IPS DF 6.9 (cell line): ENCODE measurements at places on chromosomes 5 and 9.

DNA sequence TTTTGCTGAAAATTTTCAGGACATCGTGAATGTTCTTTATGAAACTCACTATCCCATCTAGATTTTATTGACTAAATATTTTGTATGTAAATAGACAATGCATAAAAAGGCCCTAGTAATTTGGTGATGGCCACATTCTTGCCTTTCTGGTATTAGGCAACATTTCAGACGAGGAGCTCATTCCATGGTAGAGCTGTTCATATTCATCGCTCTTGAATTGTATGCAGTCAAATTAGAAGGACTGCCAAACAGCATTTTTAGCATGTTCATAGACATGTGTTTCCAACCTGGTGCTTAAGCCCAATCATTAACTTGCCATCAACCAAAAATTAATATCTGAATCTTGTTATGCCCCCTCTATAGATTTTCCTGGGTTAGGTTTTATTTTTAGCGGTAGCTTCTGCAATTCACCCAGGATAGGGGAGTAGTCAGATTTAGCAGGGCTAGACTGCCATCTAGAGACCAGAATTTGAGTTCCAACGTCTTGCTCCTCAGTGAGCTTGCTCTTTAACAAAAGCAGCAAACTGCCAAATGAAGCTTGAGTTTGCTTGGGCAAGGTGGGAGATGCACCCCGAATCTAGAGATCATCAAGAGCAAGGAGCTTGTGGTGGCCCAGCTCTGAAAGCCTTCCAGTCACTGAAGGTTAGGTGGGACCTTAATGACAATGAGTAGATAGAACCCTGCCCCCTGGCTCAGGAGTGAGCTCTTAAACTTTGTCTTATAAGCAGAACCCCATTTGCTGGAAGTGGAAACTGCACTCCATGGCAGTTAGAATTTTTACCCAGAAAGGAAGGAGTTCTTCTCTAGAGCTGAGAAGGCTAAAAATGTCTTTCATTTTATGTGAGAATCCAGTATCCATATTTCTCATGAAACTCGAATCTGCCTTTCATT lies 456.2 kb downstream of the RASEF start:
- DNase-seq = peak; percentile 63

- DNase-seq = no peak
Observed at GRCh38 chr5:123454259-123454911, 31.2 kb upstream of the CEP120 start.

DNA sequence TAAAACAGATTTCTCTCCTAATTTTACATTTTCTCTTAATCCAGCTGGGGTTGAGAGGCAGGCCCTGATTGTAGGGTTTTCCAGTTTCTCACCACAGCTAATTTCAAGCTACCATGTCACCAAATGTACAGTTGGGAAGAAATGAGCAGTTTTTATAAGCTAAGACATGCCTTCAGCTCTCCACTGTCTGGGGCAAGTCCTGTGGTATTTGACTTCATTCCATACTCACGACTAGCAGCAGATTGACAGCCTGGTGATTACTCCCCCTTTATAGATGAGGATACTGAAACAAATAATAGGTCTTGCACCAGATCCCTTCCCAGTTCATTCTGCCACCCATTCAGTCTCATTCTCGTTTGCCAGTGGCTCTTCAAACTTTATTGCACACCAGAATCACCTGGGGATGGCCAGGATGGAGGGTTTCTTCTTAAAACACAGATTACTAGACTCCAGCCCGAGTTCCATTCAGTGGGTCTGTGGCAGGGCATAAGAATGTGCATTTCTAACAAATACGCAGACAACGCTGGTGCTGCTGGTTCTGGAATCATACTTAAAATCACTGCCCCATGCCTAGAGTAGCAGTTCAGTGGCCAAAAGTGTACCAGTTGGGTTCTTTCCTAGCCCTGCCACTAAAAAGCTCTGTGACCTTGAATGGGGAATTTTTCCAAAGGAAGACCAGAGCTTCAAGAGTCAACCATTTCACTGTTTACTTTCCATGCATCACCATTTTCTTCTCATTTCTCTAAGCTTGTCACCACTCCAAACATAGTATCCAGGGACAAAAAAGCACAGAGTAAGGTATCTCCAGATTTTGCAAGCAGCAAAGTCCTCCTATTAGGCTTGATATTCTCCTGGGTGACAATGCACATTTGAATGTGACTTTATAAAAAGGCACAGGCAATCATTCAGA lies 64.3 kb downstream of the CSNK1A1 start:
- no peak for DNase-seq

- DNase-seq = no peak
Observed at GRCh38 chr9:36884721-36885120, 149.3 kb downstream of the PAX5 start.

DNA sequence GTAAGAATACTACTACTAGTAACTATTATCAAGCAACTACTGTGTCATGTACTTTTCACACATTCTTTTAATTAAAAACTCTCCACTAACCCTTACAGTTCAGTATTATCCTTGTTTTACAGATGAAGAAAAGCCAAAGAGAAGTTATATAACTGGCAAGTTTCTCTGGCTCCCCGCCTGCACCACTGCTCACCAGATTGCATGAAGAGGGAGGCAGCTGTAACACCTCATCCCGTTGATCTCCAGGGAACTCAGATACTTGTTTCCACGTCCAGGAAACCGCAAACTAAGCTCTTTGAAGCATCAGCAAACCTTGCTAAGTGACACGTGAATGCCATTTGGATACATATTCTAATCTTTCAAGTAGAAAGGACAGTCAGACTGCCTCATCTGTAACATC lies 70.3 kb downstream of the RIGI start:
- DNase-seq = no peak

DNA sequence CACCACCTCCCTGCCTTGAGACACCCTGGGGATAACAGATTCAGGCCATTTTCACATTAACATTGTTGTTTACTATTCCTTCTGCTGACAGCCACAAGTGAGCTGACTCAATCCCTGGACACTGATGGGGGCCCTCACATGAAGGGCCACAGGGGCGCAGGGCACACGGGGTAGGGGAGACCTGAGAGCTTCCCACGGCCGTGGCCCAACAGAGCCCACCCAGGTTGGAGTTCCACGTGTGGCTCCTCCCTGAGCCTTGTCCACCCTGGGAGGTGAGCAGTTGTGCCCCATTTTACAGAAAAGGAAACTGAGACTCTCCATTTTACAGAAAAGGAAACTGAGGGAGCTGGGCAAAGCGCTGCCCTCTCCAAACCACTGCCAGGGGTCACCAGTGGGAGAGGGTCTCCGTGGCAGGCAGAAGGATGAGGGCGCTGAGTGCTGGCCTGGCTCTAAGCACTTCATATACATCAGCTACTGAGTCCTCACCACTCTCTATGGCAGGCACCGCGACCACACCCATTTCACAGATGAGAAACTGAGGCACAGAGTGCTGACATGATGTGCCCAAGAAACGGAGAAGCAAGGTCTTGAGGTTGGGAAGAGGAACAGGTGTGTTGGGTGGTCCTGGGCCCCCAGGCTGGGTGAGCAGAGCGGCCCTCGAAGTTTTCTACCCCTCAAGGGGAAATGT lies 2.3 kb downstream of the NINJ1 start:
- DNase-seq = no peak

GRCh38 chr9:4905135-4905490 lies 80.0 kb upstream of the JAK2 start:
- no peak for DNase-seq

DNA sequence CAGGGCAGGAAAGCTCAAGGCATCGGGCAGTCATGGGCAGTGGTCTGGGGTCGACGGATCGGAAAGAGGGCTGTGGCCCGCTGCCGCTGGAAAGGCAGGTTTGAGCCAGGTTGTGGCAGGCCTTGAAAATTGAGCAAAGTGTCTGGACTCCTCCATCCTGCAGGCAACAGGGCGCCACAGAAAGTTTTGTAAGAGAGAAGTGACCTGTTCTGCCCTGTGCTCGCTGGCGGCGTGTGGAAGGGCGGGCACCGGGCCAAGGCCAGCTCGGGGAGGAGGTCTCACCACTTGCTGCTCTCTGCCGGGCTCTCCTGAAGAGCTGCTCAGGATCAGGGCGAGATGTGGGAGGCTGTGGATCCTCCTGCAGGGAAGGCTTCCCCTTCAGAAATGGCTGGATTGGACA lies 41.4 kb upstream of the FAT2 start:
- no peak for DNase-seq

GRCh38 chr9:87812375-87813118 lies 70.1 kb upstream of the SPATA31E1 start:
- DNase-seq = no peak

- DNase-seq = no peak
Observed at GRCh38 chr5:124665035-124665434, 81.4 kb downstream of the ZNF608 start.

GRCh38 chr5:9919306-9920030 lies 289.3 kb upstream of the TAS2R1 start:
- DNase-seq = no peak

- no peak for DNase-seq
Observed at GRCh38 chr9:91903126-91903911, 46.7 kb downstream of the ROR2 start.

DNA sequence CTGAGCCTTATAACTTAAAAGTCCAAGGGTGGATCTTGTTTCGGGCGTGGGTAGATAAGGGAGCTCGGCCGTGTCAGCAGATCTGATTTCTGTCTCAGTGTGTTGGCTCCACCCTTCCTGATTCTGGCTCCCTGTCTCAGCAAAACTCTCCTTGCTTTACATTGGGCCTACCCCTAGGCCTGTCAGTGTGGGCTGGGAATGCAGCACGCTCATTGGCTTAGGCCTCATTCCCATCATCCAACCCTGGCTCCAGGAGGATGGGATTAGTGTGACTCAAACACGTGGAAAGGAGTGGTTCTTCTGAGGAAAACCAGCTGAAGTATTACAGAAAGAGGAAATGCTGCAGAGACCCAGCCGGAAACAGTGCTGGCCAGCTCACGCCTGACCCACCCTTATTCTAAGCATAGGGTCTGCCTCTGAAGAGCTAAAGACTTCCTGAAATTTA lies 59.9 kb downstream of the ZFAND5 start:
- DNase-seq = peak; percentile 54

DNA sequence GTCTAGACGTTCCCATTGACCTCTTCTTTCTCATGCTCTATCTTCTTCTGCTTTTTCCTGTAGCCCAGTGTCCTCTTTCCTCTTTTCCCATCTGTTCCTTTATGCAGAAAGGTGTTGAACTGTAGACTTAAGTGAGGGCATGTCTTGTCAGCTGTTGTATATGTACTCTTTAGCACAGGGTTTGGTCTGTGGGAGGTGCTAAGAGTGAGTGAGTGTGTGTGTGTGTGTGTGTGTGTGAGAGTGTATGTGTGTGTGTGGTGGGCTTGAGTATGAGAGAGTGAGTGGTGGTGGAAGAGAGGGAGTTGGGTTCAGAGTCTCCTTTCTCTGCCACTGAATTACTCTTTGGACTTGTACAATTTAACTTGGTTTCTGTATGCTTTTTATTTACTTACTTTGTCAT lies 10.3 kb upstream of the ROPN1L start:
- DNase-seq = no peak

- no peak for DNase-seq
Observed at GRCh38 chr5:34707451-34708107, 51.5 kb downstream of the RAI14 start.

GRCh38 chr5:73626814-73627313 lies 868 bp downstream of the ARHGEF28 start:
- no peak for DNase-seq

DNA sequence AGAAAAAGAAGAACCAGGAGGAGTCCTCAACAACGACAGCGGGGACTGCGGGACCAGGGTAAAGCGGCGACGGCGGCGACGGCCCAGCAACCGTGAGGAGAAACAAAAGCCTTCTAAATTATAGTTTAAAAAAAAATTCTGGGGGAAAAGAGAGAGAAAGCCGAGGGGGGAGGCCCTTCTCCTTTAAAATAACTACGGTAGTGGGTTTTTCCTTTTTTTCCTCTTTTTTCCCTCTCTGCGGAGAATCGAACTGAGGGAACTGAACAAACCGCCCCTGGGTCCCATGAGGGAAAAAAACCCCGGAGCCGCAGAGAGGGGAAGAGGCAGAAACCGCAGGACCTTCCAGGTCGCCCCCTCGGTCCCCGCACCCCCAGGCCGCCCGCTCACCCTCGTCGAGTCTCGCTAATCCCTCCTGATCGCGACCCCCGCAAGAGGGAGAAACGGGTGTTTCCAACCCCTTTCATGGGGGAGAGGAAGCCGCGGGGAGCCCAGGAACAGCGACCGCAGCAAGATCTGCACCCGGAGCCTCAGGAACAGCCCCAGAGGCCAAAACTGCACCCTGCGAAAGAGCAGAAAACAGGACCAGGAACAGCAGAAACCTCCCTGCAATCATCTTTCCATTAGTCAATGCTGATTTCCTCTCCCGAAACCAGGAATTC lies 453 bp downstream of the CPEB4 start:
- DNase-seq = no peak

DNA sequence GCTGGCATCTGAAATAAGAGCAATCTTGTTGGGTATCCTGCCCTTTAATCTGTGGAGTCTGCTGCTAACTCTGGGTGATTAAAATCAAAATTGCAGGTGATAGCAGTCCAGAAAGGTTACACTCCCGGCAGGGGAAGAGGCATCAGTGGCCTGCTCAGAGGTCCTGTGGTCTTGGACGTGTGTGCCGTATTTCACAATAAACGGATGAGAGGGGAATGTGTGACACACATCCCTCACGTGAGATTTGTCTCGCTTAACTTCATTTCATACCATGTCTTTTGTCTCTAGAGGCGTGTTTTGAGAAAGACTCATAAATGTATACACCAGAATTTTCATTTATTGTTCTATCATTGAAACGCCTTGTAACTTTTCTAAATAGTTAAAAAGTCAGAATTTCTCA lies 36.6 kb downstream of the FAM240B start:
- DNase-seq = no peak

- no peak for DNase-seq
Observed at GRCh38 chr5:134932508-134932907, 27.6 kb downstream of the PCBD2 start.

GRCh38 chr5:5800801-5801761 lies 378.6 kb downstream of the ICE1 start:
- no peak for DNase-seq

GRCh38 chr5:141654298-141654697 lies 3.1 kb upstream of the FCHSD1 start:
- DNase-seq = no peak

- DNase-seq = no peak
Observed at GRCh38 chr5:111932199-111932598, 175.2 kb upstream of the NREP start.

- DNase-seq = no peak
Observed at GRCh38 chr5:123365156-123365555, 58.0 kb downstream of the CEP120 start.

DNA sequence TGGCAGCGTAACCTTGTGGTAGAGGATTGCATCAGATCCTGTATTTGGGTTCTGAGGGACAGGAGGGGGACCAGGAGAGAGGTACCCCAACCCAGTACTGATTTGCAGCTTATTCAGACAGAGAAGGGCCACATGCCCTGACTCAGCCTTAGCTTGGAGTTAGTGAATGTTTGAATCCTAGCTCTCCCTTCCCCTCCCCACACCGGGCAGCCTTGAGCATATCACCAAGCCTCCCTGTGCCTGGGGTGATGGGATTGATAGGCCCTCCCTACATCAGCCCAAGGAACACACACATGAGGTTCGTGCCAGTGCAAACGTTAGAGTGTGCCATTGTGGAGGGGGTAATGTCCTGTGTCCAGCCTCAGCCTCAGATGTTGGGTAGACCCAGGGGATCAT lies 71.9 kb downstream of the AMBP start:
- no peak for DNase-seq

GRCh38 chr9:132024589-132024988 lies 55.1 kb downstream of the MED27 start:
- no peak for DNase-seq

GRCh38 chr5:149470942-149471341 lies 80.3 kb downstream of the CSNK1A1 start:
- DNase-seq = no peak

- no peak for DNase-seq
Observed at GRCh38 chr5:108862211-108862610, 114.5 kb downstream of the FER start.
